ENCODE measurements at places on chromosomes 16 and 17. TPM values are rescaled to one million over a fixed set of nuclear protein-coding genes. Genes with fewer than 3 reads are reported as not detected.

The KIFC3 gene
- 59.8 TPM for total RNA-seq

The NLRP1 gene
- 12.1 TPM for total RNA-seq

The OGFOD1 gene
- 14.0 TPM for total RNA-seq

The MEIOC gene
- total RNA-seq: not detected

The BCAR1 gene
- 42.9 TPM for total RNA-seq

The STH gene
- total RNA-seq: not detected

The NTN3 gene
- 0.20 TPM for total RNA-seq

The C17orf100 gene
- total RNA-seq: 2.4 TPM

The TCAP gene
- total RNA-seq: 0.13 TPM

The ACSM5 gene
- 0.25 TPM for total RNA-seq

The HS3ST4 gene
- not detected for total RNA-seq

The FNDC8 gene
- not detected for total RNA-seq

The NOXO1 gene
- 0.69 TPM for total RNA-seq

The MT3 gene
- total RNA-seq: not detected

The SYT17 gene
- 5.6 TPM for total RNA-seq

Data from pancreas (tissue), 10 donors.